Heart right ventricle (tissue), 16 donors: ENCODE measurements at places on chromosomes 3 and 15. TPM values are rescaled to one million over a fixed set of nuclear protein-coding genes. Genes with fewer than 3 reads are reported as not detected.

- DNase-seq: no peak
Observed at GRCh38 chr15:99151156-99151555, 46.3 kb downstream of the SYNM start.

DNA sequence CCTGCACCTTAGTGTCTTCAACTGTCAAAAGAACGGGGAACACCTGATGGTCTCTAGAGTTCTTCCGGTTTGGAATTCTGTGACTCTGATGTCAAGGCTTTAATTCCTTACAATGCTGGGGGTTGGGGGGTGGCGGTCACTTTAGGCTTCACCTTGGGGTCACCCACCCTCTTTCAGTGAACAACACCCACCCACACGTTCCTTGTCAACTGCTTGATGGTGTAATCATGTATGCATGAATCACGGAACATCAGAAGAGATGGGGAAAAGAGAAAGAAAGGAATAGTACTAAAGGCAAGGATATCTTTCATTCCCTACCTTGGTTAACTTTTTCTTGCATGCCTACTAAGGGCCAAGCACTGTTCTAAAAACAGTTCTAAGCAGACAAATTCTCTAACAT, 7.3 kb upstream of the UBE2E1 start:
- no peak for DNase-seq

SEC22C gene
- 21.2 TPM for polyA plus RNA-seq

PLAAT1 gene
- 7.0 TPM for polyA plus RNA-seq

GABRR3 gene
- polyA plus RNA-seq: not detected

ZNF860 gene
- polyA plus RNA-seq: 0.06 TPM
